Bone marrow (tissue), 2 donors: ENCODE measurements at places on chromosomes 6 and 20.

DNA sequence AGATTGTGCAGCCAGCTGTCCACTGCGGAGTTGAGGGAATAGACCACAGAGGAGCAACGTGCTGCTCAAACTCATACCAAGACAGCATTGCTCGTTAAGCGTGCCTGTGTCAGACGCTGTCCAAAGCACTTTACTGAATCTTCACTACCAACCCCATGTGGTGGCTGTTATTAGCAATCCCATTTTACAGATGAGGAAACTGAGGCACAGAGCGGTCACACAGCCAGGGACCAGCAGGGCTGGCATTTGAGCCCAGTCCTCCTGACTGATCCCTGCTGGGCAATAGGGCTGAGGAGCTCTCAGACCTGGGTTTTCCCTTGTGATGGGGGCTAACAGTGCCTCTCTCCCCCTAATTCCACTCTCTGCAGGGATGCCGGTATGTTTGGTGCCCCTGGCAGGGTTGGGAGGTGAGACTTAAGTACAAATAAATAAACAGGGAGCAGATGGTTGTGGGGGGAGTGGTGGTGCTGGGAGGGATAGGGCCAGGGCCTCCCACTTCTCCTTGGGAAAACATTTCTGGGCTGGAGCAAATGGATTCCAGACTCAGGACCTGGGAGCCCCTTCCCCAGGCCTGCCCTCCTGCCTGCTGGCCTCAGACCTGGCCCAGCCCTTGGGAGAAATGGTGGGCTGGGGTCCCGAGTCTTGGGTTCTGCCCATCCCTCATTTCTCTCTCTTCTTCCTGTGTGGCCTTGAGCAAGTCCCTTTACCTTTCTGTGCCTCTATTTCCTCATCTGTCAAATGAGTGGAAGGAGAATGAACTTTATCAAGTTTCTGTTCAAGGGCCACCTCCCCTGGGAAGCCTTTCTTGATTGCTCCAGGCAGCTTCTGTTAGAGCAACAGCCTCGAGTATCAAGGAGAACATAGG is 17.7 kb downstream of the SRXN1 start:
- no peak for DNase-seq

- DNase-seq: no peak
Observed at GRCh38 chr6:81814370-81815076, 62.0 kb upstream of the TENT5A start.

DNA sequence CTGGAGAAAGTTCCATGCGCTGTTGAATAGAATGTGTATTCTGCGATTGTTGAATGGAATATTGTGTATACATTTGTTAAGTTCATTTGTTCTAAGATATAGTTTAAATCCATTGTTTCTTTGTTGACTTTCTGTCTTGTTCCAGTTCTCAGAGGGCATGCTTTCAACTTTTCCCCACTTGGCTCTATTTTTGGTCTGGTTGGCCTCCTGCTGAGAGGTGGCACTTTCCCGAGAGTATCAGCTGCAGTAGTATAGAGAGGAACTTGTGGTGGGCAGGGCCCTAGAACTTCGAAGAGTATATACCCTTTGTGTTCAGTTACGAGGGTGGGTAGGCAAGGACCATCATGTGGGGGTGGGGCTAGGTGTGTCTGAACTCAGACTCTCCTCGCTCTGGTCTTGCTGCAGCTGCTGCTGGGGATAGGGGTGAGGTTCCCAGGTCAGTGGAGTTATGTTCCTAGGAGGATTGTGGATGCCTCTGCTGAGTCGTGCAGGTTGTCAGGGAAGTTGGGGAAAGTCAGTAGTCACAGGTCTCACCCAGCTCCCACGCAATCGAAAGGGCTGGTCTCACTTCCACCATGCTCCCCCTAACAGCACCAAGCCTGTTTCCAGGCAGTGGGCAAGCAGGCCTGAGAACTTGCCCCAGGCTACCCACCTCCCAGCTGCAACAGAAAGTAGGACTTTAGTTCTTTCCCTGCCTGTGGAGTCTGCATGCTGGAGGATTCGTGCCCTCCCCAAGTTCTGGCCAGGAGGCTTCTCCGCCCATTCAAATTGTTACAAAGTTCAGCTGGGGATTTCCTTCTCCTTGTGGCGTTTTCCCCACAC is 118.9 kb upstream of the SSTR4 start:
- no peak for DNase-seq

GRCh38 chr20:15333170-15333569 is 995.8 kb upstream of the FLRT3 start:
- no peak for DNase-seq

GRCh38 chr20:59564171-59564570 is 40.2 kb upstream of the PHACTR3 start:
- DNase-seq: no peak

DNA sequence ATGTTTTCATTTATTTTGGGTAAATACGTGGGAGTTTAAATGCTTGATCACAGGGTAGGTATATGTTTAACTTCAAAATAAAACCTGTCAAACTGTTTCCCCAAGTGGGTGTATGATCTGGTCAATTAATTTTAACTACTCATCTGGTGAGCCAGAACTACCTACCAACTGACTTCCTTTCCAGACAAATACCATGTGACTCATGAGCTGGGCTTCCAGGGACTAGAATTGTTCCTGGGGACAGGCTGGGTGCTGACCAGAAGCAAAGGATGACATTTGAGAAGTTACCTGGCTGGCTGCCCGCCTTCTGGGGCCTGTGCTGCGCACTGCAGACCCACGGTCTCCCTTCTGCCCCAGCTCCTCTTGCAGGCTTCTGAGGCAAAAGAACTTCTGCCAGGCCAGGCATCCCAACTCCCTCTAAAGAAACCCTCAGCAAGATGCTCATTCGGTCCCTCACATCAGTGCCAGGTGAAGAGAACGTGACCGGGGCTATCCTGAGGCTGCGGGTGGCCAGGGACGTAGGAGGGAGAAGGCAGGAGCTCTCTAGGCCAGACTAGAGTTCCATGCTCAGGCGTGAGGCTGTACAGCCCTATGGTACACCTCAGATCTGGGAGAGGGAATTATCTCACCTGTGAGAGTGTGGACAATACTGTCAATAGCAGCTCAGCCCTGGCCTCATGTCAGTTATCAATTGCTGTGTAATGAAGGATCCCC is 103.6 kb downstream of the JPH2 start:
- DNase-seq: no peak

DNA sequence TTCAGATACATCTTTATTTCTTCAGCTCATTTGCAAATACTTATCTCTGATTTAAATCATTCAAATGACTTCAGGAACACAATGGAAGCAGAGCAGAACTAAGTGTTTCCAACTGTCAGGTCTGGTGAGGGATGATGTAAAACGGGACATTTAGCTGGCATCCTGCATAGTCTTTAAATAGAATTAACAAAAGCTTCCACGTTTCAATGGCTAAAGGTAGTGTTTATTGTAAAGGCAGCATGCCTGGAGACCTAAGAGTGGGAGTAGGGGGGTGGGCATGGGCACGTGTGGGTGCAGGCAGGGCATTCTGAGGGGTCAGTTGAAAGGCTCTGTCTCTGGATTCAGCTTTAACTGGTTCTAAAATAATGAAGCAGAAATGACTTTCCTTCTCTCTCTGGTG is 174.9 kb downstream of the PLCB1 start:
- DNase-seq: no peak

- DNase-seq: peak; percentile 7
Observed at GRCh38 chr6:13404228-13404891, 76.0 kb upstream of the TBC1D7 start.

GRCh38 chr20:4112481-4113421 is 97.4 kb upstream of the RNF24 start:
- DNase-seq: no peak

DNA sequence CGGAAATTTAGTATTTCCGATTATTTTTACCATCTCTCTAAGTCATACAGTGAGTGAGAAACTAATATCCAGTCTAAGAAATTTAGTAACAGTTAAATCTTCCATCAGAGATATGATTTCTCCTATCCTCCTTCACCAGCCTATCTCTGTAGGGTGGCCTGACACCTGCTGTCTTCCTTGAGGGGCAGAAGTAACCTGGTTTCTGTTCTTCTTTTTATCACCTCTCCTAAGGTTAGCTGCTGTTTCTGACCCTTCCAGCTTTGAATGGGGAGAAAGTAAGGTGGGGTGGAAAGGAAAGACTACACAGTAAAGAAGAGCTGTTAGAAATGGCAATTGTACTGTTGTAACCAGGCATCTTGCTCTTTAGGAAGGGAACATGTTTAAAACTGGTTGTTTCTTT is 447.7 kb downstream of the PHF3 start:
- DNase-seq: no peak

- no peak for DNase-seq
Observed at GRCh38 chr6:14067656-14068055, 49.9 kb upstream of the CD83 start.

GRCh38 chr6:391559-392440 is at the start of gene IRF4:
Gene IRF4, plus strand, starts transcription at chr6:391752. Its CDS starts 1,401 bp downstream, at chr6:393153.
- DNase-seq: no peak

GRCh38 chr6:22891934-22892333 is 322.6 kb downstream of the HDGFL1 start:
- DNase-seq: no peak

DNA sequence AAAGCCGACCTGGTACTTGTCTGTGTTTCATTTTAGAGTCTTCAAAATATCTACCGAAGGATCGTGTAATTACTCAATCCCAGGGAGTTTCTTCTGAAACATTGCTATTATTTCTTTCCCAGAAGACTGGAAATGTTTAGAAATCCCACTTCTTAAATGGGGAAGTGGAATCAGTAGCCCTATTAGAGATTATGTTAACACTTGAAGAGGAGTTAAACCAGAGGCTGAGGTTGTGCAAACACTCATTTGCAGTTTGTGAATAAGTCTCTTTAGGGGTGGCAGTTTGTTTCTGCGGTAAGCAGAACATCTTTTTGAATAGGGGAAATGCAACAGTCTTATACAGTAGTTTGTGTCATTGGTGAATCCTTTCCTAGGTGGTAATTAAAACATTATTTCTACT is 21.3 kb downstream of the DSP start:
- no peak for DNase-seq

- no peak for DNase-seq
Observed at GRCh38 chr20:926670-927069, 10.5 kb upstream of the ANGPT4 start.

GRCh38 chr6:43828711-43829110 is 58.7 kb downstream of the VEGFA start:
- DNase-seq: no peak

DNA sequence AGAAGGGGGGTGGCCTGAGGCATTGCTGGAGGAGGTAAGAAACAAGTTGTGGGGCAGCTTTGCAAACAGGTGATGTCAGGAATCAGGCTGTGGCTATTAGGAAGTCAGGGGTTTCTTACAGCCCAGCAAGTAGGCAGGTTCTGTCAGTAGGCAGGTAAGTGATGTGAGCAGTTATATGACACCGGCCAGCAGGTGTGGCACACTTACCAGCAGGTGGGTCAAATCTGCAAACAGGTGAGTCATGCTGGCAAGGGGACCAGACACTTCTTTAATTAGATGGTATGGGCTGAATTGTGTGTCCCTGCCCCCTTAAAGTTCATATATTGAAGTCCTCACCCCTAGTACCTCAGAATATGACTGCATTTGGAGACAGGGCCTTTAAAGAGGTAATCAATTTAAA is 16.4 kb upstream of the ENPP4 start:
- no peak for DNase-seq

DNA sequence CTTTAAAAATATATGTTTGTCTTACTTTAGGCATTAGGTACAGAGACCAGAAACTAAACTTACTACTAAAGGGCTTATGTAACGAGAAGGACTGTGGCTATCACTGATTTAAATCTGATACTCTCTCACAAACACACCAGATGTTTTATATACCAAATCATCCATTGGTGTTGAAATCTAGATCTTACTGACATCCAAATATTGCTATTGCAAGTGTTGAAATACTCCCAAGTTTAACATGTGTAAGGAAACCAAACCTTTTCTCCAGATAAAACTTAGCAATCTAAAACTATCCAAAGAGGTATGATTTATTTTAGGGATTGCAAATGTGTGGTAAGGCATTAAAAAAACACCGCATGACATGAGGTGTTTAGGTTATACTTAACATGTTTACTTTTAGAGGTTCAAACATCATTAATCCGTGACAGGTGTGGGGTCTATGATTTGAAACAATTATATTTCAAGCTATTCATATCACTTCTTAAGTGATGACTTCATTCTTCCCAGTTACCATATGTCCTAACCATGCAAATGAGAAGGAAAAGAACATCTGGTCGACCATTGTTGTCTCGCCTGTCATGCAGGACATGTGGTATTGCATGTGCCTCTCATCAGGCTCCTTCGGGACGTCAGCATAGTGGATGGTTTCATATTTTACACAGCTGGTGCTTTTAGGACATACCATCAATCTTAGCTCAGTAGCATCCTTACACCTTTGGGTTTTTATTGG is 168.3 kb upstream of the SPACA1 start:
- no peak for DNase-seq

GRCh38 chr20:62996596-62996982 is 10.2 kb downstream of the BHLHE23 start:
- no peak for DNase-seq

GRCh38 chr6:4192627-4193026 is 57.3 kb upstream of the ECI2 start:
- no peak for DNase-seq

- no peak for DNase-seq
Observed at GRCh38 chr6:139062932-139063646, 34.5 kb downstream of the ABRACL start.
